IPS DF 6.9 (cell line): ENCODE measurements at places on chromosomes 6 and 20.

- H3K27me3 ChIP-seq: peaks cover 5% of the 10 kb centered on the region; the same call in 1 of the 2 replicates
- H3K27ac ChIP-seq: no peak overlapping the region
- H3K36me3 ChIP-seq: no peaks in the 10 kb centered on the region
- no peak overlapping the region for H3K4me3 ChIP-seq
Observed at GRCh38 chr6:35146453-35146852, 5.3 kb upstream of the TCP11 start.

GRCh38 chr6:6656287-6656686, 67.8 kb downstream of the LY86 start:
- H3K4me3 ChIP-seq: no peak overlapping the region
- H3K36me3 ChIP-seq: no peaks in the 10 kb centered on the region
- DNase-seq: no peak

DNA sequence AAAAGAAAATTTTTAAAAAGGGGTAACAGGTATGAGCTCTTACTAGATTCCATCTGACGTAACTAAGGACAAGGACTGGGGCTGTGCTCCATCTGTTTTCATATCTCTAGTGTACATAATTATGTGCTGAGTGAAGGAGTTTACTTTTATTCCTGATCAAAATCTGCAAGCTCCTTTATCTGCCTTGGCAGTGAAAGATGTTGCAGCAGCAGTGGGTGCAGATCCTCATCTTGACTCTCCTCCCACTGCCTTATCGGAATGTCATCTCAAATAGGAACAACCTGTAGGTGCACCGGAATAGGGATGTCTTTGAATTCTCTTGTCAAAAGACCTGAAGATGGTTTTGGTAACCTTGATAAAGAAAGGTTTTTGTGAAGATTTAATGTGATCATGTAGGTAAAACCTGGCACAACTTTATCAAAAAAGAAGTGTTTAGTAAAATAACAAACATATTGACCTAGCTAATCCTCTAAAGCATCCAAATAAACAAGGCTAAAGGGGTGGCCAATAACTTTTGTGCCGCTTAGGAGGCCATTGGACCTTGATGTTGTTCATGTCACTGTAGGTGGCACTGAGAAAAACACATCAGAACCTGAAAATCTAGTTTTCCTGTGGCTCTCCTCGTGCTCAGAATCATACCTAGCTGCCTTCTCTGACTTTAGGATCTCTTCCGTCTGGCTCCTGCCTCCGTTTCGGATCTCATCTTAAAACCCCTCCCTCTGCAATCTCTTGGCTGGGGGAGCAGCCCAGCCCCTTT, 19.0 kb upstream of the SLC16A10 start:
- H3K36me3 ChIP-seq: no peaks in the 10 kb centered on the region
- H3K4me1 ChIP-seq: no peaks in the 10 kb centered on the region
- H3K27me3 ChIP-seq: no peaks in the 10 kb centered on the region
- DNase-seq: no peak
- no peak overlapping the region for H3K27ac ChIP-seq

DNA sequence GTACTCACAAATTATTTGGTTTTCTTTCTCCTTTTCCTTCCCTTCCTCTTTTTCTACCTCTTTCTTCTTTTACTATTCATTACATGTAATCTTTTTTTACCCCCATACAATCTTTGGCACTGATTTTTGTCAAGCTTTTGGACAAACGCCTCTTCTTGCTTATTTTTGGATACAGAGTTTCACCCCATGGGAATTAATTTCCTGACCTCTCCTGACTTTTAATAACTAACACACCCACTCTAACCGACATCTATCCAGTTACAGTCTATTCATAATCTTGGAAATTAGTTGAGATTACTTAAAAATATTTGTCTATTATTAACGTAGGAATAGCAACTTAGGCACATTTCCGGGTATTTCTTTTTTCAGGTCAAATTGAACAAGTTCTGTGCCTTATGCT, 101.2 kb downstream of the HDGFL1 start:
- H3K4me3 ChIP-seq: no peak overlapping the region
- no peak overlapping the region for H3K27ac ChIP-seq
- H3K4me1 ChIP-seq: no peaks in the 10 kb centered on the region
- no peak for DNase-seq
- no peaks in the 10 kb centered on the region for H3K27me3 ChIP-seq

- H3K36me3 ChIP-seq: 0 out of 2 replicates have a peak, but pooled peaks cover 3% of the 10 kb centered on the region
- peak; percentile 7 for DNase-seq
- no peaks in the 10 kb centered on the region; the same call in 1 of the 2 replicates for H3K4me1 ChIP-seq
- H3K27ac ChIP-seq: no peak overlapping the region
Observed at GRCh38 chr6:155216312-155217046, 47.3 kb upstream of the CLDN20 start.

DNA sequence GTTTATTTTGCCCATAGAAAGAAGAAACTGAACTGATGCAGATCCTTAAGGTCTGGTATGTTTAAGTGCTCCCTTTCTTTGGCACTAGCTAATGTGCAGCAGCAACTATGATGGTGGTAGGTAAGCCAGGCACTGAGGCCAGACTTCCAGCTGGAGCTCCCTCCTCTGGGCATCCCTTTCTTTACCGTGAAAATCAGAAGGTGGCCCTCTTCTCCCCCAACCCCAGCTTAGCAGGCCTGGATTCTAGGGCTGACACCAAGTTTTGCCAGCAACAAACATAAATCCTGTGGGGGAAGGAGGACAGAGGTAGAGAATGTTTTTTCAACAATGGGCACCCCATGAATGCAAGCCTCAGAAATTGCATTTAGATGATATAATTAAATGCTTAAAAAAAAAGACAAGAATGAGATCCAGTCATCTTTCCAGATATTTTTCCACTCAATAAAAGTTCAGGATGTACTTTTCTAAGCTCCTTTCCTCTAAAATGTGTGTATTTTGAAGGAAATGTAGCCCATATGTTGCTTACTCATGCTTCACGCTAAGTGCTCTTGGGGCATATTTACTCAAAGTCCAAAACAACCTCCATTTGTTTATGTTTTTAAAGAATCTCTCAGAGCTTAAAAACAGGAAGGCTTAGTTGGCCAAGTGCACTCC, 123.9 kb upstream of the NXT1 start:
- H3K27me3 ChIP-seq: no peaks in the 10 kb centered on the region
- H3K4me3 ChIP-seq: no peak overlapping the region
- no peaks in the 10 kb centered on the region for H3K36me3 ChIP-seq
- no peak overlapping the region for H3K27ac ChIP-seq

GRCh38 chr6:108768792-108769524, 79.3 kb upstream of the ARMC2 start:
- 0 out of 2 replicates have a peak, but pooled peaks cover 2% of the 10 kb centered on the region for H3K4me1 ChIP-seq
- no peaks in the 10 kb centered on the region for H3K36me3 ChIP-seq
- no peak overlapping the region for H3K27ac ChIP-seq
- no peak overlapping the region for H3K4me3 ChIP-seq

DNA sequence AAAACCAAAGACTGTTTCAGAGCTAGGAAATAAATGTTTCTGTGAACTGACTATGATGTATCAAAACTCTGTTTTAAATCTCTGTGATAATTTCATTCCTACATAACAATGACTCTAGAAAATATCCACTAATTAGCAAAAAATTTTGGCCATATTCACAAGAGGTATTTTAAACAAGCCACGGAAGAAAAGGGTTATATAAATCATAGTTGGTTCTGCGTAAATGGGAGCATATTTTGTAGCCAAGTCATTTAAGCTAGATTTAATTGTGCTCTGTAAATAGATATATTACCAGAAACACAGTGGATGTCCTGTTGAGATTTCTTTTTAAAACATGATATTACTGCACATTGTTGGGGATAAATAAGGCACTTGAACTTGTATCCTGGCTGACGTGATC, 416.5 kb upstream of the PLCB4 start:
- no peak for DNase-seq
- no peaks in the 10 kb centered on the region for H3K36me3 ChIP-seq
- H3K4me3 ChIP-seq: no peak overlapping the region
- H3K27ac ChIP-seq: no peak overlapping the region
- H3K4me1 ChIP-seq: no peaks in the 10 kb centered on the region

GRCh38 chr6:37273690-37274089, 15.7 kb upstream of the TMEM217 start:
- no peak overlapping the region for H3K27ac ChIP-seq
- no peaks in the 10 kb centered on the region for H3K27me3 ChIP-seq
- no peaks in the 10 kb centered on the region for H3K36me3 ChIP-seq
- H3K4me3 ChIP-seq: no peak overlapping the region
- H3K4me1 ChIP-seq: no peaks in the 10 kb centered on the region

GRCh38 chr6:134510920-134511319, 193.0 kb upstream of the SGK1 start:
- no peak for DNase-seq
- H3K4me1 ChIP-seq: 0 out of 2 replicates have a peak, but pooled peaks cover 2% of the 10 kb centered on the region
- no peaks in the 10 kb centered on the region for H3K36me3 ChIP-seq
